CD4-positive, alpha-beta T cell treated with Interleukin-21 for 1 hour (primary cell): ENCODE measurements at places on chromosomes 4 and X.

GRCh38 chr4:99625369-99625768, 32.3 kb downstream of the C4orf54 start:
- no peak for DNase-seq

- no peak for DNase-seq
Observed at GRCh38 chr4:84442778-84443177, 56.3 kb downstream of the NKX6-1 start.

DNA sequence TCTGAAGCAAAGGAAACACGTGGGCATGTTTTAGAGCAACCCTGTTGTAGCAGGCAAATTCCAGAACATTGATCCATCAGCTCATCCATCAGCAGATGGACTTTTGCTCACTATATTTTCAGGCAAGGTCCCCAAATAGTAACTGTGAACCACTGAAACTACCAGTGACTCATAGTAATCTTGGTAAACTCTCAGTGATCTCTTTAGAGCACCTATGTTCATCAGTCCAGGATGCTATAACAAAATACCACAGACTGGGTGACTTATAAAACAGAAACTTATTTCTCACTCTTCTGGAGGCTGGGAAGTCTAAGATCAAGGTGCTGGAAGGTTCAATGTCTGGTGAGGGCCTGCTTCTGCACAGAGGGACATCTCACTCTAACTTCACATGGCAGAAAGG, 28.9 kb upstream of the BTC start:
- DNase-seq, result no peak

- no peak for DNase-seq
Observed at GRCh38 chrX:147675819-147676218, 235.9 kb upstream of the FMR1 start.

GRCh38 chr4:156191044-156191781, 237.5 kb upstream of the CTSO start:
- no peak for DNase-seq

DNA sequence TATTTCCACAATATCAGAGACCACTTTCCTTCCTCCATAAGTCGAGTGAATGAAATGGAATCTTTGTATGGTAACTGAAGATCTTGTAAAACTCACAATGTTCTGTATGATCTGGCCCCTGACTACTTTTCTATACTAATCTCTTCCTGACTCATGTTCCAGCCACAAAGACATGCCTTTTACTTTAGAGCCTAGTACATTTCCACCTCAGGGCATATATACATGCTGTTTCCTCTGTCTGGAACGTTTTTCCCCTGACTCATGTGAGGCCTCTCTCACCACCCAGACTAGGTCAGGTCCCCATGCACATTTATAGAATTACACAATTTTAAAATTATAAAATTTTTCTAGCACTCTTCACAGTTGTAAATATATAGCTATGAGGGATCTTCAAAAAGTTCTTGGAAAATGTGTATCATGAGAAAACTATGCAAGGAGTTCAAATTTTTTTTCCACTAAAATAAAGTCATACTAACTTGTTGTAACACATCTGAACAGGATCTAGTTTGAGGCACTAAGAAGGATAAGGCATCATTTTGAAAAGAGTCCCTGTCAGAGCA, 208.8 kb downstream of the SH2D1A start:
- no peak for DNase-seq

- no peak for DNase-seq
Observed at GRCh38 chr4:95084584-95084983, 326.8 kb downstream of the BMPR1B start.

- DNase-seq, result no peak
Observed at GRCh38 chr4:40546969-40547788, 82.5 kb downstream of the RBM47 start.

- no peak for DNase-seq
Observed at GRCh38 chr4:14025111-14025510, 397.6 kb upstream of the BOD1L1 start.

DNA sequence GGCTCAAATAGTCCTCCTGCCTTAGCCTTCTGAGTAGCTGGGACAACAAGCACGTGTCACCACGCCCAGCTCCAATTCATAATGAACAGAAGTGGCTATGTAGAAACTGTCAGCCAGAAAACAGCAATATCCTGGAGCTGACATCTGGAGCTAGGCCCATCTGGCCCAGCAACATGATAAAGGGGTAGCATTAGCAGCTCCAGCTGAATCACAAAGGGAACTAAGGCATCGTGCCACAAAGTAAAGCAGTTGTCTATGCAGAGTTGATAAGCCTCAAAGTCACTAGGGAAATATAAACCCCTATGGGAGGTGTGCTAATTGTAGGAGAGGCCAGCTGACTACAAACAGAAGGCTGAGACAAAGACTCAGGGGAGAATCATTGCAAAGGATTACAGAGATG, 270.5 kb upstream of the GPC4 start:
- DNase-seq, result no peak

GRCh38 chr4:177235026-177235425, 74.6 kb upstream of the NEIL3 start:
- DNase-seq, result no peak

- DNase-seq, result peak; percentile 64
Observed at GRCh38 chrX:70452143-70452733, 7.6 kb downstream of the DLG3 start.

- DNase-seq, result no peak
Observed at GRCh38 chr4:109982521-109982920, 69.8 kb downstream of the EGF start.

DNA sequence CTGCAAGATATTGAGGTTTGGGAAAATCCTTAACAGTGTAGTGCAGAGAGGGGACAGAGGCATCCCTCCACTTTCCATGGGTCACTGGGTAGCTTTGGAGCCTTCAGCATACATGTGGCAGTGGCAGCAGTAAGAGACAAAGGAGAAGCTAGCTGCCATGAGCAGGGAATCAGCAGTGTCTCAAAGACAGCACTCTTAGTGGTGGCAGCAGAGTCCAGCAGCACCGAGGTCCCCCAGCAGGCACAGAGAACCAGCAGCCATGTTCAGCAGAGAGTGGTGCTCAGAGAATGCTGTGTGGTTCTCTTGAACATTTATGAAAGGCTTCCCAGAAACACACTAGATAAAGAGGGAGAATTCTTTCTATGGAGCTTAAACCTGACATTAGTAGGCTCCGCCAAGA, 308.5 kb downstream of the CENPC start:
- no peak for DNase-seq

- DNase-seq, result no peak
Observed at GRCh38 chr4:26531491-26532116, 41.3 kb upstream of the CCKAR start.

GRCh38 chrX:54067766-54068165, 23.5 kb upstream of the PHF8 start:
- no peak for DNase-seq

DNA sequence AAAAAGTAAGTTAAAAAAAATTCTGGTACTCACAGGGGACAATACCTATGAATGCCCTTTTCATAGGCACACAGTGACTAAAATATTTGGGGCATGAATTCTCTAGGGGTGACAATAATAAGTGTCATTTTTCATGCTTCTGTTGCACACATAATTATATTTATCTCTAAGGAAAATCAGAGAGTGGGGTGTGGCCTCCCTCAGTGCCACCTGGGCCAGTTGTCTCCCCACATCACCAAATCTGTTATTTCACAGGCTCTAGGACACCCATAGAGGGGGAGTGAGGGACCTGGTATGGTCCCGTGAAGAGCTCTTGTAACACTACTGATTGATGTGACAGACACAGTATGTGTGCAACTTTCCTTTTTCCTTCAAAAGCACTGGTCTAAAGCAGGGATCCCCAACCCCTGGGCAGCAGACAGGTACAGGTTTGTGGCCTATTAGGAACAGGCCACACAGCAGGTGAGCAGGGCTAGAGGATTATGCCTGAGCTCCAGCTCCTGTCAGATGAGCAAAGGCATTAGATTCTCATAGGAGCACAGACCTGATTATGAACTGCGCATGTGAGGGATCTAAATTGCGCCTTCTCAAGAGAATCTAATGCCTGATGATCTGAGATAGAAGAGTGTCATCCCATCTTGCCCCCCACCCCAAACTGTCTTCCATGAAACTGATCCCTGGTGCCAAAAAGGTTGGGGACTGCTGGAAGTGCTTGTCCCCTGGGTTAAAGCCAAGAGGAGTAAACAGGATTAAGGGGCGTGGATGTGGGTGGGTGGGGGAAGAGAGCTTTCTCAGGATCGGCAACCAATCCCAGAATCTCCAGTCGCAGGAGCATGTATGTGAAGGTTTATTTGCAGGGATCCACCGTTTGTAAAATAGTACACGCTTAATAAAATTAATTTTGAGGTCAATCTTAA, 856 bp downstream of the SLC9B1 start:
- peak; percentile 18 for DNase-seq

- DNase-seq, result no peak
Observed at GRCh38 chr4:173535165-173535902, 5.3 kb upstream of the HAND2 start.

DNA sequence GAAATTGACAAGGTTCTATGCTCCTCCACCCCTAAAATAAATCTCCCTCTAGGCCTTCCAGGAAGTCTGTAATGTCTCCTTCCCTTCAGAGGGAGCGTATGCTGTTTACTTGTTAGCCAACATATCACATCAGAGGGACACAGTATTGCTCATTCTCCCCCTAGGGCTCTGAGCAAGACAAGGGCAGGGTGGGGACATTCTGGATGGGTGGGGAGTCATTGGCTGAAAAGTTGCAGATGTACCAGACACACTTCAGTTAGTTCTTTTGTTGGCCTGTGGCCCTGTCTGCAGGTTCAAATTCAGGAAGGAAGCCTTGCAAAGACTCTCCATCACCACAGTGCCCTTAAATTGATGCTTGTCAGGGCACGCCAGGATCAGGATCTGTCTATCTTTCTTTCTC, 106.3 kb upstream of the TEX13D start:
- peak; percentile 34 for DNase-seq

GRCh38 chr4:94470132-94470531, 18.4 kb downstream of the PDLIM5 start:
- DNase-seq, result no peak

GRCh38 chr4:34372815-34373214, 1871.5 kb downstream of the ARAP2 start:
- DNase-seq, result no peak

DNA sequence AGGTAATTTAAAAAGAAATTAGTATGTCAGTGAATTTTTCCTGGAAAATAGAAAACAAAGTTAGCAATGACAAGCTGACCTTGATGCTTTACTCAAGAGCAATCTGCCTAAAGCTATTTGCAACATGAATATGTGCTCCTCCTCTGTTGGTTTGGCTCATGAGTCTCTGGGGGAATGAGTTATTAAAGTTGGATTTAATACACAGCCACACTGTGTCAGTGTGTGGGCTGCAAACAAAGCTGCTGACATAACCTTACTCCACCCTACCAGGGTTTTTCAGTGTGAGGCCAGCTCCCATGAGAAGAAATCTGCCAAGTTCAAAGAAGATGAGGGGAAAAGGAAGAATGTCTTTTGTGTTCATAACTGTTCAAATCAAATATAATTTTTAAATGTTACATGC, 280.5 kb downstream of the TLL1 start:
- no peak for DNase-seq

GRCh38 chr4:212438-213188, 88.3 kb downstream of the ZNF718 start:
- peak; percentile 21 for DNase-seq

GRCh38 chrX:9456250-9457074, 8.4 kb upstream of the TBL1X start:
- DNase-seq, result peak; percentile 74

DNA sequence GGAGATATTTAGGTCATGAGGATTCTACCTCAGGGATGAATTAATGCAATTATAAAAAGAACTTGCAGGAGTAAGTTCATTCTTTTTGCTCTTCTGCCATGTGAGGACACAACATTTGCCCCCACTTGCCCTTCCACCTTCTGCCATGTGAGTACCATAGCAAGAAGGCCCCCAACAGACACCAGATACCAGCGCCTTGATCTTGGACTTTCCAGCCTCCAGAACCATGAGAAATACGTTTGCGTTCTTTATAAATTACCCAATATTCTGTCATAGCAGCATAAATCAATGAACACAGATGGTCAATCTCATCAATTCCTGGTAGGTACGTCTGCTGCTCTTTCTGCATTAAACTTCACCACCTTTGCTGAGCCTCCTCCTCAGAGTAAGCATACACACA, 5.7 kb upstream of the SEPSECS start:
- DNase-seq, result no peak

GRCh38 chr4:101345596-101346350, 1.6 kb downstream of the PPP3CA start:
- peak; percentile 79 for DNase-seq

DNA sequence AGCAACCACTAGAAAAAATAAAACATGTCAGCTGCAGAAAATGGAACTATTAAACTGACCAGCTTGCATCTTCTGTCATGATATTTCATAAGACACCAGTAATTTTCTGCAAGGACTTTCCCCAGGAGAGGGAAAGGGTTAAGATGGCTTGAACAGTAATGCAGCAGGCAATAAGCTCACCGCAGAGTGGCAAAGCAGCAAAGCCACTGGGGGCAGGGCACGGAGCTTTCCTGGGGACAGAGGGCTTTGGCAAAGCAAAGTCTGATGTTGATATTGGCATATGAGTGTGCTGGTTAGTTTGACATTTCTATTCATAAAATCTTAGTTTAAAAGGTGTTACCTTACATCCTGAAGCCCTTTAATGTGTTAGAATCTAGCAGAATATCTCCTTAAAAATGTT, 55.1 kb upstream of the NAP1L5 start:
- no peak for DNase-seq

- DNase-seq, result no peak
Observed at GRCh38 chr4:6239968-6240367, 29.7 kb upstream of the WFS1 start.

- no peak for DNase-seq
Observed at GRCh38 chr4:89114100-89114499, 2.8 kb downstream of the TIGD2 start.

DNA sequence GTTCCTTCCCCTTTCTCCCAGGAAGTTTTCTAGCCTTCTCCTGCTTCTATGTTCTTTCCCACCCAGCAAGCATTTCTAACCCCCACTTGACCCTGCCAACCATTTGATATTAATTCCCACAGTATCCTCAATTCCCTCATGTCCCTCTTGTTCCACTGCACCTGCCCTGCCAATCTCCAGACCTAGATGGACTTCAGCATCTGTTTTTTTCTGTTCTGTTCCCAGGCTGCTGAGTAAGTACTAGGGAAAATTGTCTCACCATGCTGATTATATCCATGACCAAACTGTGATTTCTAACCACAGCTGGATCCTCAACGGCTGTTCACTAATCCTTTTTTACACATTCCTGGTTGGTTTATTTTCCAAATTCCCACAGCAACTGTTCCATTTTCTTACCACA, 37.7 kb downstream of the CLCN5 start:
- no peak for DNase-seq

GRCh38 chr4:182231496-182231895, 11.7 kb upstream of the TENM3 start:
- no peak for DNase-seq
